ENCODE measurements at places on chromosomes 16 and 17.

GRCh38 chr16:29310852-29311314 lies 95.6 kb downstream of the NPIPB11 start:
- no peak for DNase-seq

DNA sequence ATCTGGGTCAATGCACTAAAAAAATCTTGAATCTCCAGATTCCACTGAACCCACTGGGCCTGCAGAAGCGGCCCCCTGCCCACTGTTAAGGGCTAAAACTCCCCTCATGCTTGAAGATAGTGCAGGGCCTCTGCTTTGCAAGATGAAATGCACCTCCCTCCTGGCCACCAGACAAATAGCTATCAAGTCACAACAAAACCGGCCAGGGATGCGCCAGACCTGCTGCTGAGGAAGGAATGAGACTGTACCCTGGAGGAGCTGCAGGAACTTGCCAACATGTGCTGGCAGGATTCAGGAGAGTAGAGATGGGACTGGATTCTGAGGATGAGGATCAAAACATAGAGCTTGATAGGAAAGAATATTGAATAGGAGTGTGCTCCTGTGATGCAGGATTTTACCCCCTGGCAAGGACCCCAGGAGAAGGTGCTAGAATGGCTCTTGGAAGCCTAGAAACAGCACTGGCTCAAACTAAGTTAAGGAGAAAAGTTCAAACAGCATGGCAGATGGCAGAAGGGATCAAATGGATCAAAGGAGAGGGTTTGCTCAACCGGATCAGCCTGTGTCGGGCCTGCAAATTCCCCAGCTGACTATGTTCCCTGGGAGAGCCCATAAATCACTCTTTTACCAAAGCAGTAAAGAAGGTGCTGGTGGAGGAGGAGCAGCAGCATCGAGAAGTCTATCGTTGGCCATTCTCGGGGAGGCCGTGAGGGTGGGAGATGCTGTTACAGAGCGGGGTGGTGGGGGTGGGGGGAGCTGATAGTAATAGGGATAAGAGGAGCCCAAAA lies 27.2 kb upstream of the XYLT2 start:
- DNase-seq: no peak

DNA sequence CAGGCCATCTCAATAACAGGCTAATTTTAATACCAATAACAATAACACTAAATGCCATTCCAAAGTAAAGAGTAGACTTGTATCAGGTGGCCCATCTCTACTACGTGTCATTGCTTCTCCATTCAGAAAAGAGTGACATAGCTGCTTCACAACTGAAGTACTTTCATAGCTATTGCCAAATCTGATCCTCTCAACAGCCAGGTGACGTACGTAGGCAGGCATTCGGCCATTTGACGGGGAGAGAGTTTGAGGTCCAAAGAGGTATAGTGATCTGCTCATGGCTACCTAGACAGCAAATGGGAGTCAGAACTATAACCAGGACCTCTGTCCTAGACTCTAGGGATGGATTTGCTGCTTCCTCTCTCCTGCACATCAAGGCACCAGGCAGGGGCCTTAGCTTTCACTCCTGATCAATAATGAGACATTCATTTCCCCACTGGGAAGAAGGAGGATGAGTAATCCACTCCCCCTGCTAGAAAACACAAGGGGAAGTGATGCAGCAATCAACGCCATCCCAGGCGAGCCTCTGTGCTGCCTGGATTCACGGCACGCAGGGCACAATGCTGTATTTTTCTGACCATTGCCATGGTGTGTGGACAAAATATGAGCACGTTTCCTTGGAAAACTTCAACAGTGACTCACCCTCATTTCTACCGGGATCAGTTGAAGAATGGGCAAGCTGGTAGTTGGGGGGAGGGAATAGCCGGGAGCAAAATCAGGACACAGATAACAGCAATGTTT lies 80.9 kb downstream of the SPACA3 start:
- DNase-seq: no peak

- DNase-seq: peak; percentile 84
Observed at GRCh38 chr17:50425682-50426471, at the start of gene ACSF2. ACSF2 (plus strand) TSS chr17:50426218; CDS start chr17:50426262, 44 bp downstream.

DNA sequence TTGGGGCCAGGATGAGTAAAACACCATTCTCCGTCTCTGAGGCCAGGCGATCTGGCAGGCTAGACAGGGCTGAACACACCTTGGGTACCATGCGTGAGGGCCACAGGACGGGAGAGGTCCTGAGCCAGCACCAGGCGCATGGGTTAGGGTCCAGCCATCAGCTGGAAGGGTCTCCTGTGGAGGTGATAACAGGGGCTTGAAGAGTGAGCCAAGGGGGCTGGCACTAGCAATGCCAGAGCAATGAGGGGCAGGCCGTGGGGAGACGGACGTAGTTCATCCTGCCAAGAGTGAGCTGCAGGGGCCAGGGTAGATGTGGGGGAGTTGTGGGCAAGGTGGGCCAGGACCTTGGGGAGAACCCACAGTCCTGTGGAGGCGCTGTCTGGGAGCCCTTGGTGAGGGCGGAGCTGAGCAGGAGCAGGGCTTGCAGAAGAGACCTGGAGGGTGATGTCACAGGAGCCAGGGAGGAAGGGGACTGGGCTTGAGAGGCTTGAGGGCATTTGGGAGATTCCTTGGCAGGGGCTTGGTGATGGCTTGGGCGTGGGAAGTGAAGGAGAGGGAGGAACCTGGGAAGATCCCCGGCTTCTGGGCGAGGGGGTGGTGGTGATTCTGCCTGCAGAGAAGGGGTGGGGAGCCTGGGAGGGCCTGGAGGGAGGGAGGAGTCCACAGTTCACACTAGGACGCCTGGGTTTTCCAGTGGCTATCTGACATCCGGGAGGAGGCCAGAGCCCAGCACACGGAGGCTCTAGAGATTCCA lies 6.3 kb upstream of the NPTX1 start:
- DNase-seq: no peak

GRCh38 chr16:21659124-21659523 lies 4.6 kb upstream of the OTOA start:
- DNase-seq: no peak

- DNase-seq: peak; percentile 82
Observed at GRCh38 chr17:20063665-20064648, 54.8 kb downstream of the SPECC1 start.

DNA sequence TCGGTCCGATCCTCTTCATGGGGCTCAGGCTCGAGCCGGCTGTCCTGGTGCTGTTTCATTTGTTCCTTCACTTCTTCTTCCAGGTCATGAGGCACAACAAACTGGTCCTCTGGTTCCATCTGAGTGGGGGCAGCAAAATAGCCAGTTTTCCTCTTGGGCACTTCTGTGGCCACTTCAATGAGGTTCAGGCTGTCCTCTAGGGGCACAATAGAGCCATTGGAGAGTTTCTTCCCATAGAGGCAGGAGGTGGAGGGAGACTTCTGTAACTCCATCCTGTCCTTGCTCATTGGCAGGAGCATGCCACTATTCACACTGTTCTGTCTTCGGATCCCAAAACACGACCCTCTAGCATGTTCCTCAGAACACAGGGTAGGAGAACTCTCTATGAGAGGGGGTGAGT lies 22.9 kb downstream of the MARVELD3 start:
- DNase-seq: peak; percentile 44

- DNase-seq: peak; percentile 49
Observed at GRCh38 chr17:68539548-68540467, 27.6 kb downstream of the PRKAR1A start.

GRCh38 chr16:19696961-19697360 lies 21.1 kb downstream of the KNOP1 start:
- no peak for DNase-seq

- peak; percentile 69 for DNase-seq
Observed at GRCh38 chr17:45170931-45171337, 9.3 kb downstream of the HEXIM2 start.

GRCh38 chr17:69060822-69061221 lies at the start of gene ABCA9:
ABCA9 (minus strand) TSS chr17:69060927; CDS start chr17:69051126, 9,801 bp downstream.
- no peak for DNase-seq

- no peak for DNase-seq
Observed at GRCh38 chr16:15897834-15898254, 9.4 kb upstream of the CEP20 start.

DNA sequence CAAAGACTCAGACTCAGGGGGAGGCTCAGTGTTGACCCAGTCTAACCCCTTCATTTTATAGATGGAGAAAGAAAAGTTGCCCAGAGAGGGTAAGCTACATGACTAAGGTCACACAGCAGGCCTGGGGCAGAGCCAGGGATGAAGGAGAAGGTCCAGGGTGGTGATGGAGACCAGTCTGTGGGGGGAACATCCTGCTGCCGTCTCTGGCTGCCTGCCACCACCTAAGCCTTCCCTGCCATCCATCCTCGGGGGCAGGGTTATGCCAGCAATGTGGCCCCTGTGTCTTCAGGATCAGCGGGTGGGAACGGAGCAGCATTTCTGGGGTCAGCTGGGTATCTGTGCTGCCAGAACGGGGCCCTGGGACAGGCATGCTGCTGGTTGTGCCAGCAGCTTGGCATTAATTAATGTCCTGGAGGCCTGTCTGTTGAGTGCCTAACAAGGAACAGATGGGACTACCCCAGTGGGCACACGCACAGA lies 5.5 kb downstream of the DOK4 start:
- DNase-seq: no peak

DNA sequence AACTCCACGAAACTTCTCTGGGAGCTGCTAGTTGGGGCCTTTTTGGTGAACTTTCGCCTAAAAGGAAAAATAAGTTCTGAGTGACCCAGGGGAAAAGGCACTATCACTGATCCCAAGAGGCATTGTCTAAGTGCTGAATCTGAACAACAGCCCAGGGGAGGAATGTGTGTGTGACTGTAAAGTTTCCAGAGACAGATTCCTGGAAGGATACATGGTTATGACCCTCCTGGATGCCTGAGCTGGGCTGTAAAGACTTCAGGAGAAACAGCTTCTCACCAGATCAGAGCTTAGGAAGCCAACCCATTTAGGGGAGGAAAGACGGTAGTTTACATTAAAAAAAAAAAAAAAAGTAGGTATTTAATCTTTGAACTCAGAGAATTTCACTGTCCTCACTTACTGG lies 20.2 kb downstream of the HIGD1B start:
- DNase-seq: no peak

DNA sequence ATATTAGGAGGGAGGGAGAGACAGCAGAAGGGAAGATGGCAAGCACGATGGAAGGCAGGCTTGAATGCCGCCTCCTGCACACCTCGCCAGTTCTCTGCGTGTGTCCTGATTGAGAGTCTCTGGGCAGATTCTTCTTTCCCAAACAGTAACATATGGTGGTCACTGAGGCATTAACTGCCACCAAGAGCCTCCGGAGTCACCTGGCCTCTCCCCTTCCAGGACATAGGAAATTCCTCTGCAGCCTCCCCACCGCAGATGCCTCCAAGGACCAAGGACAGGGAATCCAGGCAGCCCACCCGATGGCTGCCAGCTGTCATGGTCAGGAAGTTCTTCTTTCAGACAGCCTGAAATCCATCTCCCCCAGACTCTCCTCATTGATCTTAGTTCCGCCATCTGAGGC lies 149.3 kb downstream of the ENGASE start:
- no peak for DNase-seq

GRCh38 chr17:32117399-32117798 lies 24.9 kb upstream of the RHOT1 start:
- DNase-seq: no peak

- peak; percentile 55 for DNase-seq
Observed at GRCh38 chr16:4693956-4694641, 737 bp downstream of the NUDT16L1 start.

DNA sequence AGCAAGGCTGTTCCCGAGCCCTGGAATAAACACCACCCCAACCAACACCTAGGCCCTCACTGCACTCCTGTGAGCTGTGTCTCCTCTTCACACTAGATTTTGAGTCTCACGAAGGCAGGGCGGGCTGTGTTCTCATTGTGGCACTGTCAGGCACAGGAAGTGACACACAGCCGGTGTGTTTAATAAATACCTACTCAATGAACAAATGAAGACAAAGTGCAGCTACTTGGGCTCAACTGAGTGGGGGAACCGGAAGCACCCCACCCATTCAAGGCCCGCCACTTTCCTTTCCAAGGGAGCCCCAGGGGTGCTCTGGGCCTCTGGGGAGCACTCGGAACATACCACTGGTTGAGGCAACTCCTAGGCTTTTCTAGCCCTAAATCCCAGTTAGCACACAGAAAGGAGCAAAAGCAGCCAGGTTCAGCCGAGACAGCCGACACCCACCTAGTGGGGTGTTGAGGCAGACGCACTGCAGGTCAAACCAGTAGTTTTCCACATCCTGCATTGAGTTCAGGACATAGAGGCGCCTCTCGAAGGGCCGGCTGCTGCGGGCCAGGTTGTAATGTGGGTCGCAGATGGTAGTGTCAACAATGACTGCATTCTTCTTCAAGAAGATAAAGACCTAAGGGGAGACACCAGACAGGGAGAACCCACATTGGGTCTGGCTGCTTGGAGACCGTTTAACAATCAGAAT lies 57.7 kb downstream of the GTF3C1 start:
- DNase-seq: no peak

GRCh38 chr16:16109453-16110110 lies 113.7 kb downstream of the ABCC6 start:
- DNase-seq: no peak

GRCh38 chr17:38587947-38588787 lies 17.6 kb downstream of the SRCIN1 start:
- peak; percentile 46 for DNase-seq

GRCh38 chr17:65455154-65455971 lies 106.1 kb downstream of the AXIN2 start:
- DNase-seq: no peak

GRCh38 chr17:37475731-37476420 lies 13.8 kb upstream of the DUSP14 start:
- DNase-seq: peak; percentile 52

- no peak for DNase-seq
Observed at GRCh38 chr16:8923199-8923598, 40.5 kb downstream of the USP7 start.

DNA sequence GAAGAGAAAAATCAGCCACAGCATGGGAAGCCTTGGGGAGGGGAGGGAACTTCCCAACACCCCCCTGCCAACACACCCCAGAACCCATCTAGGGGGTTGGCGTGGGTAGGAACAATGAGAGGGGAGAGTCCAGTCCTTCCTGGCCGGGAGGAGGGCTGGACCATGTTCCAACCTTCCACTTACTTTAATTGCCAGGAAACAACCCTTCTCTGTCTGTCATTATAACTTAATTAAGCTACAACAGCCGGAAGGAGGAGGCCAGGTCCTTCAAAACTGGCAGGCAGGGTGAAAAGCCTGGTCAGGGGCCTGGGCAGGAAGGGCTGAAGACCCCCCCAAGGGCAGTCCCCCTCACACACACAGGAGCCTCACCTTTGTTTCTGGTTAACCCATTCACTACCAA lies 447.0 kb downstream of the SOX9 start:
- no peak for DNase-seq

- DNase-seq: peak; percentile 90
Observed at GRCh38 chr16:81558444-81559175, 114.0 kb downstream of the CMIP start.

DNA sequence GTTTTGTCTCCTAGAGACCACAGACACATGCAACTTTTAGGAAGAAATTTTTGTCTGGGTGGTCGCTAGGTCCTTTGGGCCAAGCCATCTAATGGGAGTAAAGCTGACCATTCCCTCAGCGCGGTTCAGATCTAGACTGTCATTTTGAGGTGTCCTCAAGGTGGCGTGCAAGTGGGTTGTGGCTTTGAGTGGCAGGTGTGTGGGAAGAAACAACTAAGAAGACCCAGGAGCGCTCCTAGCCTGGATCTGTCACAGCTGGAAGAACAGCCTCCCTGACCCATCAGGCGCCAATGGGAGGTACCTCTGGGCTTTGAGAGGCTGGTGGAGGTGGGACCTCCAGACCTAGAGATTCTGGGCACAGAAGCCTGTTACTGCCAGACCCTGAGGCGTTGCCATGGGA lies 645.1 kb downstream of the KCNJ18 start:
- DNase-seq: no peak
